NCI-H526 treated with DMSO at 0.1 percent for 48 hours (cell line): ENCODE measurements at places on chromosomes 13 and 19.

GRCh38 chr13:56201834-56202233, 938.9 kb upstream of the PRR20A start:
- DNase-seq, result no peak

DNA sequence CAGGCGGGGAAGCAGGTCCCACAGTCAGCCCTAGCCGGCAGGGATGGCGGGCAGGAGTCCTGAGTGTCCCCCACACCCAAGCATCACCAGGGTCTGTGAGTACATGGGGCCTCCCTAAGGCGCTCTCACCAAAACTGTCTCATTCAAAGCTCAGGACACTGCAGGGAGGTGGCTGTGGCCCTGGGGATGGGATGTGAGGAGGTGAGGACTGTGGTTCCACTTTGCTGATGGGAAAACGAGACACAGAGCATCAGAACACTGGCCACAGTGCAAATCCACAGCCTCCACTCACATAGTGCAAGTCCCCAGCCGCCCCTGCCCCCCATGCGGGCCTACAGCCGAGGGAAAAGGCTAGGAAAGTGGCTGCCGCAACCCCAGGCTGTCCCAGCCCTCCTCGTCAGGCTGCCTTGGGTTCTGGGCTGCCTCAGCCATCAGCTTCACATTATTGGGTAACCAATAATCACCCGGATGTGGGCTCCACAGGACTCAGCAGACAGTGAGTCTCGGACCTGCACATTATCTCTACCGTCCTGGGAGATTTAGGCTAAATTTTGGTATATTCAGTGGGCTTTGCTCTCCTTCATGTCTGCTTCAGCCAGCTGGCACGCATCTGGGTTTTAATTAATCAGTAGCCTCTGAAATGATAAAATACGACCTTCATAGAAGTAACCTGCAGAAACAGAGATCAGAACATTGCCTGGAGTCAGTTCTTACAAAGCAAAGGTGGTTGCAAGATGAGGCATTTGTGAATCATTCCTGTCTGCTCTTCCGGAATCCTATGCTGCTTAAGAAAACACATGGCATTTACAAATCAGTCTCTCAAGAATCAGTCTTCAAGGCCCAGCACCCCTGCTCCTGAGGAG, 77.0 kb downstream of the SOX1 start:
- no peak for DNase-seq

GRCh38 chr13:110835721-110836604, 78.9 kb downstream of the ANKRD10 start:
- DNase-seq, result no peak

DNA sequence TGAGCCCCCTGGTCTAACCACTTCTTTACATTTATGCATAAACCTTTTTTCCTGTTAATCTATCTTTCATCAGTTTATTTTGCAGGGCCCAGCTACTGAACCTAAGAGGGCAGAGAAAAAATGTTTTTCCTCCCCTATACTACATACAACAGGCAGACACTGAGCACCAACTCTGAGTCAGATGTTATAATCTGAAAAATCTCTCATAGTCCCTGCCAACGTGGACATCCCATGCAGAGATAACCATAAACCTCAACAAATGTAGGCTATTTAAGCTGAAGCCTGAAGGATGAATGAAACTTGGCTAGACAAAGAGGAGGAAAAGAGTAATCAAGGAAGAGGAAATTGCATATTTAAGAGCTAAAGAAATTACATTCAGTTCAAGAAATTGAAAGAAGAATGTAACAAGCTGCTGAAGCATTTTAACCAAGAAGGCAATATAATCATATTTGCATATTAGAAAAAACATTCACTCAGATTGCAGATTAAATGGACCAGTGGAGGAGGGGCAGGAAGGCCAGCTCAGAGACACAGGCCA, 2.6 kb downstream of the NEK3 start:
- DNase-seq, result no peak
